ENCODE measurements at places on chromosomes 1 and 21. TPM values are rescaled to one million over a fixed set of nuclear protein-coding genes. Genes with fewer than 3 reads are reported as not detected.

Gene CHML
- total RNA-seq, result 34.6 TPM

- no peak overlapping the region for H3K4me3 ChIP-seq
- H3K27ac ChIP-seq, result no peak overlapping the region
- no peaks in the 10 kb centered on the region for H3K36me3 ChIP-seq
- H3K27me3 ChIP-seq, result no peaks in the 10 kb centered on the region
Observed at GRCh38 chr1:245666412-245666811, 511.6 kb downstream of the KIF26B start.

Gene MIXL1
- total RNA-seq, result not detected

Gene SORT1
- 32.8 TPM for total RNA-seq

Gene PPIAL4G
- total RNA-seq, result 0.14 TPM

GRCh38 chr21:45141507-45141906, 67.1 kb downstream of the ADARB1 start:
- no peaks in the 10 kb centered on the region for H3K27me3 ChIP-seq
- H3K36me3 ChIP-seq, result no peaks in the 10 kb centered on the region
- H3K4me1 ChIP-seq, result no peaks in the 10 kb centered on the region
- no peak overlapping the region for H3K4me3 ChIP-seq
- DNase-seq, result no peak

DNA sequence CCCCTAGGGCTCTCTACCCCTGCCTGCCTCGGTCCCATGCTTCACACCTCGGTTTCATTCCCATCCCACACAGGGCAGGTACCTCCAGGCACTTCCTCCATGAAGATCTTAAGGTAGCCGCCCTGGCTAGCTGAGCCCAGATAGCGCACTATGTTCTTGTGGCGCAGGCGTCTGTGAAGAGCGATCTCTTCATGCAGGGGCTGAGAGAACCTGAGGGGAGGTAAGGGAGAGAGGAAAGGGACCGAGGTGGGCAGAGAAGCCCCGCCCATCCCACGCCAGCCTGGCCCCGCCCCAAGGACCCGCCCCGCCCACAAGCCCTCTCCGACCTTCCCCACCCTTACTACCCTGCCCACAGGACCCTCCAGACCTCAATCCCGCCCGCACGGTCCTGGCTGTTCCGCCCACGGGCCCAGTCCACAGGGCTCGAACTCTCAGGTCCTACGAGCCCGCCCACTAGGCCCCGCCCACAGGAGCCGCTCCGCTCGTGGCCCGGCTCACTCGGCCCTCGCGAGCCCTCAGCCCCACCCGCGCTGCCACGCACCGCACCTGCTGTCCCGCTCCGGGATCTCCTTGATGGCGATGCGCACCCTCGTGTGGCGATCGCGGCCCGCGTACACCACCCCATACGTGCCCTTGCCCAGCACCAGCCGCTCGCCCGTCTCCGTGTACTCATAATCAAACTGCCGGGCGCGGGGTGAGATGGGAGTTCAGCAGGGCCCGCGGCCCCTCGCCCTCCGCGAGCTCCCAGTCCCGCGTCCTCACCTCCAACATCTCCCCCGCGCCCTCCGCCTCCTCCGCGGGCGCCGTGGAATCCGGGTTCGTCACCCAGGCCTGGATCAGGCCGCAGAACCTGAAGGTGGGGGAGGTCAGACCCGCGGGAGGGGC, 6.4 kb downstream of the MAP3K6 start:
- no peak for DNase-seq
- H3K4me1 ChIP-seq, result peaks cover 12% of the 10 kb centered on the region
- H3K4me3 ChIP-seq, result no peak overlapping the region
- no peak overlapping the region for H3K27ac ChIP-seq
- no peaks in the 10 kb centered on the region for H3K27me3 ChIP-seq

Gene DENND2C
- 1.8 TPM for total RNA-seq

GRCh38 chr1:19758227-19758830, 41.4 kb downstream of the TMCO4 start:
- H3K27me3 ChIP-seq, result no peaks in the 10 kb centered on the region
- DNase-seq, result no peak
- H3K27ac ChIP-seq, result no peak overlapping the region
- no peaks in the 10 kb centered on the region for H3K36me3 ChIP-seq
- H3K4me1 ChIP-seq, result no peaks in the 10 kb centered on the region

DNA sequence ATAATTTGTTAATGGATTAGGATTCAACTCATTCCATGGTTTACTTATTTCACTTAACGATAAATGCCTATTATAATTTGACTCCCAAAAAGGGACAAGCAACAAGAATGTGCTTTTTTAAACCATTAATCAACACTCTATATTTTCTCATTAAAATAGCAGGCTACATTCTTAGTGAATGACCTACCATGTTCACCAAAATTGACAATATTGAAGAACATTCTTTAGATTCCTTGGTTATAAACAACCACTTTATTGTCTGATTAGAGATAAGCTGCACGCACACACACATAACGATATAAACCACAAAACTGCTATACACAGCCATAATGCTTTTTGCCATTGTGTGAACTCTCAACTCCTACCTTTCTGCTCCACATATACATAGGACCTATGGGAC, 75.4 kb upstream of the LRRC7 start:
- H3K27ac ChIP-seq, result no peak overlapping the region
- H3K4me1 ChIP-seq, result no peaks in the 10 kb centered on the region
- H3K4me3 ChIP-seq, result no peak overlapping the region
- no peaks in the 10 kb centered on the region for H3K36me3 ChIP-seq
- H3K27me3 ChIP-seq, result no peaks in the 10 kb centered on the region

DNA sequence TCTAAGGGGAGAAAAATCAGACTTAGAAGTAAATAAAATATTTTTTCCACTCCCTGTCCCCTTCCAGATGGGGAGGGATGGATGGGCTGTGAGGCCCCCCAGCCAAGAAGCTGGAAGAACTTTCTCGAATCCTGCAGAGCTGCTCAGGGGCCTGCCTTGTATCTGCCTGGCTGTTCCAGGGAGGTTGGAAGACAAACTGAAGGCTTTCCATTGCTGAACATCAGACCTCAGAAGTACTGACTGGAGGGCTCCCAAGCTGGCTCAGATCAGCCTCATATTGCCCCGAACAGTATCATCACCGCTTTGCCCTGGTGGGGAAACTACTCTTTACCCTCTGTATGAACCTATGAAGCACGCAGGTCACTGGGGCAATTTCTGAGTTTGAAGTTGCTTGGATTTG, 12.4 kb upstream of the F3 start:
- no peak for DNase-seq
- H3K36me3 ChIP-seq, result no peaks in the 10 kb centered on the region
- H3K27me3 ChIP-seq, result no peaks in the 10 kb centered on the region

DNA sequence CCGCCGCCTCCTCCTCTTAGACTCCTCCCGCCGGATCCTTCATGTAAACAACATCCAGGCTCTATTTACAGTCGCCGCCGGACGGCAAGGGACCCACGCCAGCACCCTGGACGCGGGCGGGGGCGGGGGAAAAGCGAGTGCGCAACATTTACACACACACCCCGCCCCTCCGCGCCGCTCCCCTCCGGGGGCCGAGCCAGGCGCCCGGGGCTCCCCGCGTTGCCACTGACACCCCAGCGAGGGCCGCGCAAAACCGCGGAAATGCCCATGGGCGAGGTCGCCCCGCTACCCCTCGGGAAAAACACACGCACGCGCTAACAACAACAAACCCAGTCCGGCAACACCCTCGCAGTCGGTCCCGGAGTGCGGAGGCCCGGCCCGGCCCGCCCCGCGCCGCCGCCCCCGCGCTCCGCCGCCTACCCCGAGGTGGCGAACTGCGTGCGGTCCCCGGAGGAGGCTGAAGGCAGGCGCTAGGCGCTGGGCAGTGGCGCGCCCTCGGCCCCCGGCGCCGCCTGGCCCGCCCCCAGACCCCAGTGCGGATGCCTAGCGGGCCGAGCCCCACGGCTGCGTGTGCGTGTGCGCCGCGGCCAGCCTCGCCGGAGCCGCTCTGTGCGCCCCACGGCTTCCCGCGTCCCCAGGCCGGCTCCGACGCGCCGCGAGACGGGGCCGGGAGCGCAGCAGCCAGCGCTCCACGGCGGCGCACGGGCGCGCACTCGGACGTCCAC, 81.1 kb upstream of the AK4 start:
- peak; percentile 96 for DNase-seq
- H3K4me3 ChIP-seq, result peak overlapping the region; percentile 95
- H3K4me1 ChIP-seq, result no peaks in the 10 kb centered on the region
- no peaks in the 10 kb centered on the region for H3K36me3 ChIP-seq
- H3K27me3 ChIP-seq, result no peaks in the 10 kb centered on the region
- peak overlapping the region; percentile 100 for H3K27ac ChIP-seq

Gene OR2T11
- not detected for total RNA-seq

Gene NMNAT2
- 0.85 TPM for total RNA-seq

- H3K4me1 ChIP-seq, result no peaks in the 10 kb centered on the region
- no peaks in the 10 kb centered on the region for H3K27me3 ChIP-seq
- H3K4me3 ChIP-seq, result no peak overlapping the region
- no peaks in the 10 kb centered on the region for H3K36me3 ChIP-seq
- no peak overlapping the region for H3K27ac ChIP-seq
Observed at GRCh38 chr1:64878931-64879611, 87.3 kb downstream of the JAK1 start.

DNA sequence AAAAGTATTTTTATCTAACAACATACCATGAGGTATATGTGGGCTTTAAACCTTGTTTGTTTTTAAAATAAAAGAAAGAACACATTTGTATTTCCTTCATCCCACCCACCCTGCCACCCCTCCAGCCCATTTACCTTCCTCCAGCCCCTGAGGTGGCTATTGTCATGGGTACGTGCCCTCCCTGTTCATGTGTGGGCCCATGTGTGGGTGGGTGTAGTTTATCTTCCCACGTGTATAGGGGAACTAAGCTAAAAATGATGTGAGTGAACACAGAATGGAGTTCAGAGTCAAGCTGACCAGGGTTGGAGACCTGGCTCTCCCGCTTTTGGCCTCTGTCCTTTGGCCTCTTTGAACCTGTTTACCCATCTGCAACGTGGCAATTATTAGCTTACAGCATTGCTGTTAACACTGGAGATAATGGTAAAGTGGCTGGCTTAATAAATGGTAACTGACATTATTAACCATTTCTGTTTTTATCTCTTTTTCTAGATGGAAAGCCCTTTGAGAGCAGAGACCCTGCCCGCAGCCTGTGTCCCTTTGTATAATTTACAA, 78.1 kb upstream of the WDR26 start:
- H3K27ac ChIP-seq, result no peak overlapping the region
- no peaks in the 10 kb centered on the region for H3K4me1 ChIP-seq
- no peak for DNase-seq
- H3K27me3 ChIP-seq, result no peaks in the 10 kb centered on the region

Gene RGS2
- total RNA-seq, result 115 TPM

DNA sequence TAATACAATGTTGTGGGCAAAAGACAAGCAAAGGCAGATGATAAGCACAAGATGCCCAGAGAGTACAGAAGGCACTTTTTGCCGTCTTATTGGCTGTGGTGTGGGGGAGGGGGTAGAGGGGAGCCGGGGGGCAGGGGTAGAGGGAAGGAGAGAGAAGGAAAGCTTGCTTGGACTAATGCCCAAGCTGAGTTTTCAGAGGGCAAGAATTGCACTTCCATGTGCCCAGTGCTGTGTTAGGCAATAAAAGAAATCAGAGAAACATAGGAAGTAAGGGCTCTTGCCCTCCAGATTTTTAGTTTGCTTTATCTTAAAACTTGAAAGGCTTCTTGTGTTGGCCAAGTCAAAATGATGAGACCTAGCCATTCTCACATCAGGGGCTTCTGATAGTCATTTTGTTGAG, 8.3 kb downstream of the S100A12 start:
- no peaks in the 10 kb centered on the region for H3K4me1 ChIP-seq
- H3K27ac ChIP-seq, result no peak overlapping the region
- no peaks in the 10 kb centered on the region for H3K27me3 ChIP-seq
- no peak overlapping the region for H3K4me3 ChIP-seq
- no peak for DNase-seq

DNA sequence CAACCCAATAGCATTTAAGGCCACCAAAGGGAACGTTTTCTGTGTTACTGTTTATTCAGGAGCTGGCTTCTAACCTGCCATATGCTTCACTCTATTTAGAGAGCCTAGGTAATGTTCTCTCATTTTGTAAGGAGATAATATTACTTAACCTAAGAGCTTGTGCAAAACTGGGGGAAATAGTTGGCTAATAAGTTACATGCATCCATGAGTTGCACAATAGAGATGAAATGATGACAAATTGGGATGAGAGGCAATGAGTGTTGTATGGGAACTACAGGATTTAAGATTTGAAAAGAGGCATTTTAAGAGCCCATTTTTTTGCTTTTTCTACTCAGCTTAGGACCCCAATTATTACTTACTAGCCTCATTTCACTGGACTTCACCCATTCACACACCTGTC, 151.0 kb downstream of the ST6GALNAC3 start:
- H3K4me3 ChIP-seq, result no peak overlapping the region
- DNase-seq, result no peak
- no peaks in the 10 kb centered on the region for H3K36me3 ChIP-seq
- H3K27me3 ChIP-seq, result no peaks in the 10 kb centered on the region
- no peaks in the 10 kb centered on the region for H3K4me1 ChIP-seq
- no peak overlapping the region for H3K27ac ChIP-seq

Gene OLFML3
- total RNA-seq, result 98.8 TPM

DNA sequence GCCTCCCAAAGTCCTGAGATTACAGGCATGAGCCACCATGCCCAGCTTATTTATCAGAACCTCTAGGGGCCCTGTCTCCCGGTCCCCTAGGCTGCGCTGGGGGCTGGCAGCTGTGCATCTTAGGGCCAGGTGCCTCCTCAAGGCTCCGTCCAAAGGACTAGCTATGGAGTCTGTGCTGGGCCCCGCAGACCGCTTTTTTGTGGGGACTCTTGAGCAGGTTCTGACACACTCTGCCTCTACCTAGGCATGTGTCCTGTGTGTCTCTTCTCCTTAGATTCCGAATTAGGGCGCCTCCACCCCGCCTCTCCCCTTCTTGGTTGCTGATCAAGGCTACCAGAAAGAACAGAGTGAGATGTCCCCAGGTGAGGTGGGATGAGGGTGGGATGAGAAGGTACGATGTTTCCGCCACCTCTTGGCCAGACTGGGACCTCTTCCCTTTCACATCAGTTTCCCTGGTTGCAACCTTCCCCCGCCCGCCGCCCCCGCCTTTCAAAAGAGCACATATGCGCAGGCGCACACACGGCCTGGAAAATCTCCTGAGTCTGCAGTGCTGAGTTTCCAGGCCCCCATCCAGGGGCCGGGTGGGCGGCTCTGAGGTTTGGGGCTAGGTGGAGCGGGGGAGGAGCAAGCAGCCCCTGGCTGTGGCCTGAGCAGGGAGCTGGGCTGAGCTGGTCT, 5.0 kb upstream of the PTPN7 start:
- no peaks in the 10 kb centered on the region for H3K4me1 ChIP-seq
- H3K36me3 ChIP-seq, result no peaks in the 10 kb centered on the region
- no peaks in the 10 kb centered on the region for H3K27me3 ChIP-seq
- DNase-seq, result no peak

DNA sequence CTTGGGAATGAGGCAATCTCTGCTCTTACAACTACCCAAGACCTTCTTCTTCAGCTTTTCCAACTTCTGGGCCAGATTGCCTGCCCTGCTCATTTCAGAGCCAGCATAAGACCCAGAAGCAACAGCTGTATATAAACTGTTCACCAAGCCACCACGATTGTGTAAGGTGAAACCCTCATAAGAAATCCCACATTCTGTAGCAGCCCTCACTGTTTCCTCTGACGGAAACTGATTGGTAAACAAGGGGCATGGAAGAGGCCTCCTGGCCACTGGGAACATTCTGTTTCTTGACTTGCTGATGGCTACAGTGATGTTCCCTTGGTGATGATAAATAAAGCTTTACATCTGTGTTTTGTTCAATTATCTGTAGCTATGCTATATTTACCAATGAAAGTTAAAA, 39.7 kb upstream of the EXO1 start:
- no peaks in the 10 kb centered on the region for H3K27me3 ChIP-seq
- DNase-seq, result no peak
- no peaks in the 10 kb centered on the region for H3K36me3 ChIP-seq
- H3K4me1 ChIP-seq, result no peaks in the 10 kb centered on the region
- no peak overlapping the region for H3K4me3 ChIP-seq
- H3K27ac ChIP-seq, result no peak overlapping the region

GRCh38 chr21:19276665-19277064, 873.1 kb upstream of the TMPRSS15 start:
- no peak overlapping the region for H3K27ac ChIP-seq
- no peaks in the 10 kb centered on the region for H3K4me1 ChIP-seq
- H3K27me3 ChIP-seq, result no peaks in the 10 kb centered on the region
- DNase-seq, result no peak
- no peaks in the 10 kb centered on the region for H3K36me3 ChIP-seq
- H3K4me3 ChIP-seq, result no peak overlapping the region

Data from uterus (tissue), 4 donors.